ENCODE measurements at places on chromosomes 12 and 14. TPM values are rescaled to one million over a fixed set of nuclear protein-coding genes. Genes with fewer than 3 reads are reported as not detected.

EIF2S3B gene
- 1.0 TPM for total RNA-seq

CPNE6 gene
- not detected for total RNA-seq

SSPN gene
- not detected for total RNA-seq

FRMD6 gene
- total RNA-seq, result 4.1 TPM

ACSS3 gene
- not detected for total RNA-seq

KLHL33 gene
- total RNA-seq, result 0.15 TPM

IL23A gene
- total RNA-seq, result 8.0 TPM

GSG1 gene
- not detected for total RNA-seq

GUCY2C gene
- total RNA-seq, result not detected

CERS5 gene
- 49.2 TPM for total RNA-seq

B3GNT4 gene
- 0.71 TPM for total RNA-seq

DNA sequence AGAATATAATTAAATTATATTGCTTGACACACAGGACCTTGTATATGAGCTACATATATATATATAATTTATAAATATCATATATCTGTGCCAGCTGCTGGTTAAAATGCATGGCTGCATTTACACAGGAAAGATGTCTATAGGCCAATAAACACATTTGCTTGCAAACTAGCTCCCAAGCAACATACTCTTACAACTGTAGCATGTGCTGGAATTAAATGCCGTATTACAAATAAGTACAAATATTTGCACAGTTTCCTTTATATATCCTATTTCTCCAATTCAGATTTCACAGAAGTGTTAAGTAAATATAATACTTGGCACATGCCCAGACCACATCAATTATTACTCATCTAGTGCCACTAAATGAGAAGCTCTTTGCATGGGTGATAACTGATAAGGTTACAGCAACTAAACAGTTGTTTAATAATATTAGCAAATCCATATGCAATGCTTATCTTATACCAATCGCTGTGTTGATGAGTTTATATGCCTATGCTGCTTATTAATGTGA, 66.7 kb upstream of the E2F7 start:
- no peaks in the 10 kb centered on the region for H3K36me3 ChIP-seq
- H3K27ac ChIP-seq, result no peak overlapping the region
- no peaks in the 10 kb centered on the region for H3K4me1 ChIP-seq
- no peak for DNase-seq
- no peak overlapping the region for H3K4me3 ChIP-seq
- H3K27me3 ChIP-seq, result no peaks in the 10 kb centered on the region

- peaks cover 53% of the 10 kb centered on the region for H3K36me3 ChIP-seq
- H3K4me3 ChIP-seq, result peak overlapping the region; percentile 8
- peak overlapping the region; percentile 83 for H3K27ac ChIP-seq
- peaks cover 53% of the 10 kb centered on the region for H3K4me1 ChIP-seq
- H3K27me3 ChIP-seq, result no peaks in the 10 kb centered on the region
Observed at GRCh38 chr12:49763006-49763591, 21.7 kb downstream of the TMBIM6 start.

GRCh38 chr14:58547649-58548048, 90.1 kb upstream of the DACT1 start:
- H3K36me3 ChIP-seq, result peaks cover 8% of the 10 kb centered on the region
- H3K4me1 ChIP-seq, result peaks cover 4% of the 10 kb centered on the region
- H3K4me3 ChIP-seq, result no peak overlapping the region
- no peaks in the 10 kb centered on the region for H3K27me3 ChIP-seq
- no peak overlapping the region for H3K27ac ChIP-seq

GRCh38 chr14:87847216-87847755, 145.7 kb downstream of the GALC start:
- no peak for DNase-seq
- no peaks in the 10 kb centered on the region for H3K4me1 ChIP-seq
- H3K27ac ChIP-seq, result no peak overlapping the region
- H3K36me3 ChIP-seq, result no peaks in the 10 kb centered on the region

DNA sequence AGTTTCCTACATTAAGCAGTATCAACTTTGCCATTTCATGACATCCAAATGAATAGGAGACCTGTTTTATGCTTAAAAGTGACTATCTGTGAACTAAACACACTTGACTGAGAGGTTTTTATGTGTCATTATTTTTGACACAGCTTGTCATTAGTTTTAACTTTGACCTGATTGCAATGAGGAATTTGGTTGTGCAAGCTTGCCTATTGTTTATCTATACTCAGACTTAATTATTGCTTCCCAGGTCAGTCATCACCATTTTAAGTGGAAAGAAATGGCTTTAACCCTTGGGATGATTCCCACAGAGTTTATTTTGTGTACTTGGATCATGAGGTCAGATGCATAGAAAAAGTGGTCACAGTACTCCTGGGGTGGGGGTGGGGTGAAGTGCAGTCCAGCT, 171.0 kb upstream of the PRICKLE1 start:
- no peaks in the 10 kb centered on the region for H3K4me1 ChIP-seq
- peaks cover 2% of the 10 kb centered on the region for H3K27me3 ChIP-seq
- DNase-seq, result no peak
- H3K27ac ChIP-seq, result no peak overlapping the region
- no peaks in the 10 kb centered on the region for H3K36me3 ChIP-seq
- H3K4me3 ChIP-seq, result no peak overlapping the region

- peak; percentile 82 for DNase-seq
- H3K27me3 ChIP-seq, result no peaks in the 10 kb centered on the region
- H3K4me3 ChIP-seq, result peak overlapping the region; percentile 47
- H3K4me1 ChIP-seq, result peaks cover 57% of the 10 kb centered on the region
Observed at GRCh38 chr12:113208041-113208934, 13.0 kb upstream of the TPCN1 start.

DNA sequence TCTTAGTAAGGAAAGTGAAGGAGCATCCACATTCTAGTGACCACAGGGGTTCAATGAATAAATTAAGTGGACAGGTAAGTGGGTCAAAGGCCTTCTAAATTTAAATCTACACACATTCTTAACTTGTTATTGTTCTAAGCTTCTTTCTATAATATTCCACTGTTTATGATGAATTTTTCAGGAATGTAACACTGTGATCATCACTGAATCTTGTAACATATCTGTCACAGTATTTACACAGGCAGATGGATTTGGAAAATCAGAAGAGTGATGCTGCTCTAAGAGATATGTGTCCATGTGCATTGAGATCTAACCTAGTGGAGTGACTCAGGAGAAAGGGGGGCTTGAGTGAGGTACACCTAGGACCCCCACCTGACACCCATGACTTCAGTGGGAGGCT, 115.4 kb upstream of the OVCH1 start:
- H3K27ac ChIP-seq, result no peak overlapping the region
- H3K36me3 ChIP-seq, result no peaks in the 10 kb centered on the region
- no peaks in the 10 kb centered on the region for H3K4me1 ChIP-seq
- no peak overlapping the region for H3K4me3 ChIP-seq

- peaks cover 32% of the 10 kb centered on the region for H3K4me1 ChIP-seq
- H3K4me3 ChIP-seq, result no peak overlapping the region
- no peaks in the 10 kb centered on the region for H3K27me3 ChIP-seq
- no peak overlapping the region for H3K27ac ChIP-seq
- peaks cover 10% of the 10 kb centered on the region for H3K36me3 ChIP-seq
Observed at GRCh38 chr14:65993996-65994395, 492.2 kb upstream of the CCDC196 start.

- no peak for DNase-seq
- H3K4me3 ChIP-seq, result no peak overlapping the region
- H3K27me3 ChIP-seq, result peaks cover 1% of the 10 kb centered on the region
- no peaks in the 10 kb centered on the region for H3K36me3 ChIP-seq
- H3K4me1 ChIP-seq, result peaks cover 16% of the 10 kb centered on the region
- no peak overlapping the region for H3K27ac ChIP-seq
Observed at GRCh38 chr12:88241862-88242570, 99.9 kb downstream of the TMTC3 start.

GRCh38 chr12:56488041-56488955, at the start of gene GLS2:
GLS2 (minus strand) TSS chr12:56488161; CDS start chr12:56488118, 43 bp downstream.
- peak within 1 kb of the TSS; percentile 73 for H3K4me3 ChIP-seq
- peaks cover 17% of the 10 kb centered on the region for H3K4me1 ChIP-seq
- H3K36me3 ChIP-seq, result peaks cover 5% of the 10 kb centered on the region
- peak; percentile 79 for DNase-seq
- peaks cover 53% of the 10 kb centered on the region for H3K27me3 ChIP-seq

GRCh38 chr12:67472539-67472938, 176.0 kb upstream of the DYRK2 start:
- no peak for DNase-seq
- H3K36me3 ChIP-seq, result no peaks in the 10 kb centered on the region
- H3K27me3 ChIP-seq, result peaks cover 2% of the 10 kb centered on the region
- H3K4me1 ChIP-seq, result peaks cover 8% of the 10 kb centered on the region

DNA sequence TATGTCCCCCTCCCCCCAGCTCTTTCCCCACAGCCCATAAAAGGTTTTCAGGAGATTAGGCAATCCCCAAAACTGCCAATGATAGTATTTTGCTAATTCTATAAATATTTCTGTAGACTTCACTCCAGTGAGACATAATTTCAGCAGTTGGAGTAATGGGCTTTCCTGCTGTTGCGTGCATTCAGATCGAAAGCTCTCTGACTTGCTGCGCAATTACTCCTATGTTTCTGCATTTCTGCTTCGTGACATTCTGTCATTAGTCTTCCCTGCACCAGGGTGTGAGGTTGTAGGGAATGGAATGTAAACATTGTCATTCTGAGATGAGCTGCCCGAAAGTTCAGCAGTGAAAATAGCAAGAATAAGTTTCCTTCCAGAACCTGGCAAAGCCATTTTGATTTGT, 58.2 kb downstream of the SAMD4A start:
- peaks cover 54% of the 10 kb centered on the region for H3K4me1 ChIP-seq
- no peaks in the 10 kb centered on the region for H3K27me3 ChIP-seq
- peak overlapping the region; percentile 25 for H3K27ac ChIP-seq
- H3K4me3 ChIP-seq, result no peak overlapping the region

- DNase-seq, result no peak
- H3K27ac ChIP-seq, result no peak overlapping the region
- no peak overlapping the region for H3K4me3 ChIP-seq
- no peaks in the 10 kb centered on the region for H3K4me1 ChIP-seq
- peaks cover 7% of the 10 kb centered on the region for H3K27me3 ChIP-seq
Observed at GRCh38 chr12:95653771-95654546, 102.7 kb upstream of the USP44 start.

- no peaks in the 10 kb centered on the region for H3K4me1 ChIP-seq
- no peaks in the 10 kb centered on the region for H3K36me3 ChIP-seq
- H3K27me3 ChIP-seq, result no peaks in the 10 kb centered on the region
- DNase-seq, result no peak
- H3K27ac ChIP-seq, result no peak overlapping the region
Observed at GRCh38 chr14:82595466-82595865, 1061.8 kb upstream of the SEL1L start.

GRCh38 chr14:95151561-95151960, 5.8 kb downstream of the DICER1 start:
- no peak for DNase-seq
- peaks cover 45% of the 10 kb centered on the region for H3K36me3 ChIP-seq
- no peaks in the 10 kb centered on the region for H3K27me3 ChIP-seq
